ENCODE measurements at places on chromosomes 4 and X.

GRCh38 chr4:3388471-3389232, 53.1 kb upstream of the HGFAC start:
- DNase-seq: no peak

DNA sequence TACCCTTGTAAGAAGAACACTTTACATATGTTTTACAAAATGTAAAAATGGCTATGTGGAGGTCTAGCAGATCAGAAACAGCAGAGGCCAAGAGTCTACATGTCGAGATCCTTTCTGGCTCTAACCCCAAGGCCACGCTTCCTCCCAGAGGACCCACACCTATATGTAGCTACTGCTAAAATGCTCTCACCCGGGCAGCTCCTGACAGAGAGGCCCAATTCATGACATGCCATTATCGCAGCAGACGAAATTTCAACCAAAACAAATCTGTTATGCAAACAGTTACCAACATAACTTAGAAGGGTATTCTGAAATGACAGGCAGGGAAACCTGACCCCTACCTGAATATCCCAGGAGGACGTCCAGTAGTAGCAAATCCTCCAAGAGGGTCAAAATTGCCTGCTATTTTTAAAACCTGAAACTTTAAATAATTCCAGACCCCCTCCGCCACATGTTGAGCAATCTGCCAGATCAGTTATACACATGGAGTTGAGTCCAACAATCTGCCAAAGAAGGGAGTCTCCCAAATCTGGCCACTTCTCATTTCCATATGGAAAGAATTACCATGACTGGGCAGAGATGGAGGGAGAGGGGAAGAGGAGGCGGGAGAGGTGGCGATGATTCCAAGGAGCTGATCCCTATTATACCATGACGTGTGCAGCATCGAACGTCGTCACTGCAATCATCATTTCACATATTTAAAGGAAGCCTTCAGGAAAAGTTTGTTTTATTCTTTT, 192.9 kb upstream of the TBL1X start:
- no peak for DNase-seq

DNA sequence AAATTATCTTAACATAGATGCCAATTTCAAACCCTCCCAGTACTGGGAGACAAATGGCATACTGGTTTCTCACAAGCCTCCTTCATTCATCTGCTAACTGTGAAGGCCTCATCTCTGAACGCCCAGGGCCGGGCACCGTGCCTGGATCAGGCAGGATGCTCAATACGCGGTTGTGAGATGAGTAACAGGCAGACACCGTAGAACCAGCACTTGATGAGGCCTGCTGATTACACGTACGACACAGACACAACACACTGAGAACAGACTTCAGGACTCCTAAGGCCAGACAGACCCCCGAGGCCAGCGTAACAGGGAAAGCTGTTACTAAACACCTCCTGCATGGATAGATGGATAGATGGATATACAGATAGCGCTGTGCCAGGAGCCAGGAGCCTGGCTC, 154.6 kb downstream of the AFAP1 start:
- no peak for DNase-seq

- no peak for DNase-seq
Measured at GRCh38 chrX:17601441-17602200, 135.7 kb upstream of the SCML1 start.

- DNase-seq: peak; percentile 21
Measured at GRCh38 chr4:77047037-77047436, 28.8 kb downstream of the CCNI start.

GRCh38 chrX:2697306-2697705, 6.2 kb downstream of the CD99 start:
- no peak for DNase-seq

DNA sequence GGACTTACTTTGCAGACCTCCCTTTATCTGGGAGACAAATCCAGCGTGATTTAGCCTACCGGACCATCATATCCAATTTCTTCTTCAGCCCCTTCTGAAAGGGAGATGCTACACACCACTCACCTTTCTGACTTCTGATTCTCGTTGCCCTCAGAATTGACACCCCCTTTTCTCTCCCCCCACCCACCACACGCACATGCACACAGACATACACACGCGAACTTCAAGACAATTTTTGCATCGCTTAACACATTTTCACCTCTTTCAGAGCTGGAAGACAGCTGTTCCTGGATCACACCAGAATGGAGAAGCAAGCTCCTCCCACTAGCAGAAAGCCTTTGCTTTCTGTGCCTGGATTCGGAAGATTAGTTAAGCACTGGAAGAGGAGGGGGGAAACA, 1.0 kb upstream of the SNCA start:
- DNase-seq: no peak

GRCh38 chr4:40482985-40483647, 146.5 kb downstream of the RBM47 start:
- no peak for DNase-seq

DNA sequence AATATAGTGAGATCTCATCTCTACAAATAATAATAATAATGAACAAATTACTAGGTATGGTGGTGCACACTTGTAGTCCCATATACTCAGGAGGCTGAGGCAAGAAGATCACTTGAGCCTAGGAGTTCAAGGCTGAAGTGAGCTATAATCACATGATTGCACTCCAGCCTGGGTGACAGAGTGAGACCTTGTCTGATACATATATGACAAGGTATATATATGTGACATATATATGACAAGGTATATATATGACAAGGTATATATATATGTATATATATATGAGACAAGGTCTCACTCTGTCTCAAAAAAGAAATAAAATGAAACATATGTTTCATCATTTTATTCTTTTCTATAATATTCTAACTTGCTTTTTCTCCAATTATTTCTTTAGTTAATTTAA, 278.1 kb upstream of the TET2 start:
- DNase-seq: no peak

DNA sequence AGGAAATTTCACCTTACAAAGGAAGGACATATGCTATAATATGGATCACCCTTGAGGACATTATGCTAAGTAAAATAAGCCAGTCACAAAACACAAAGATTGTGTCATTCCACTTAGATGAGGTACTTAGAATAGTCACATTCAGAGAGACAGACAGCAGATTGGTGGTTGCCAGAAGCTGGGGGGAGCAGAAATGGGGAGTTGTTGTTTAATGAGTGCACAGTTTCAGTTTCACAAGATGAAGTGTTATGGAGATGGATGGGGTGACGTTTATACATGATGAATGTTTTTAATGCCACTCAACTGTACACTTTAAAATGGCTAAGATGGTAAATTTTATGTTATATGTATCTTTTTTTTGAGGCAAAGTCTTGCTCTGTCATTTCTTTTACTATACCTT, 14.8 kb upstream of the SPON2 start:
- peak; percentile 69 for DNase-seq

DNA sequence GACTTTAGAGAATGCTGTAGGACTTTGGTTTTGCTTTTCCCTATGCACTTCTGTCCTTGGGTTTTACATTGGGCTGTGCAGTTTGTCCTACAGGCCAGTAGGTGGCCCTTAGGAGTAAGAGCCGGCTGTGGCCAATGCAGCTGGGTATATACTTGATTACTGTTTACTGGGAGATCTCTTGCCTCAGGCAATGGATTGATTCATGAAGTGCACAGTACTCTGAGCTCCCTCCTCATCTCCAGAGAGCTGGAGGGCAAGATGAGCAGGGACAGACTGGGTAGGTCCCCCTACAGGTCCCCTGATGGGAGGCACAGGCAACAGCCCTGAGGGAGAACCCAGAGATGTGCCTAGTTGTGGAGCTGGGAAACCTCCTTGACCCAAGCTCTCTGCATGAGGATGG, 103.8 kb upstream of the QRFPR start:
- DNase-seq: peak; percentile 28

DNA sequence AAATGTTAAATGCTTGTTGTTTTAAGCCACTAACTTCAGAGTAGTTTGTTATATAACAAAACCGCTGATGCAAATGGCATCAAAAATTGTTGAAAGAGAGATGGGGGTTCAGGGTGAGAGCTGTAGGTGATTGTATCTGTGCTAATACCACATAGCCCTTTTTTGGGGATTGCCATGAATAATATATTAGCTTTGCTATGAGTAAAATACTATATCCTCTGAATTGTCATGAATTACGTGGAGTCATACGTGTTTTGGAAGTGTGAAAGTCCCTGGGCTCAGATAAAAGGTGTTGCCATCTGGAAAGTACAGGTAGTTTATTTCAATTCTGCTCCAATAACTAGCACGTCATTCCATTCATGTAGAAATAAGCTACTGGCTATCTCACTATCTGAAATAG, 30.6 kb downstream of the DYNLT3 start:
- DNase-seq: no peak

DNA sequence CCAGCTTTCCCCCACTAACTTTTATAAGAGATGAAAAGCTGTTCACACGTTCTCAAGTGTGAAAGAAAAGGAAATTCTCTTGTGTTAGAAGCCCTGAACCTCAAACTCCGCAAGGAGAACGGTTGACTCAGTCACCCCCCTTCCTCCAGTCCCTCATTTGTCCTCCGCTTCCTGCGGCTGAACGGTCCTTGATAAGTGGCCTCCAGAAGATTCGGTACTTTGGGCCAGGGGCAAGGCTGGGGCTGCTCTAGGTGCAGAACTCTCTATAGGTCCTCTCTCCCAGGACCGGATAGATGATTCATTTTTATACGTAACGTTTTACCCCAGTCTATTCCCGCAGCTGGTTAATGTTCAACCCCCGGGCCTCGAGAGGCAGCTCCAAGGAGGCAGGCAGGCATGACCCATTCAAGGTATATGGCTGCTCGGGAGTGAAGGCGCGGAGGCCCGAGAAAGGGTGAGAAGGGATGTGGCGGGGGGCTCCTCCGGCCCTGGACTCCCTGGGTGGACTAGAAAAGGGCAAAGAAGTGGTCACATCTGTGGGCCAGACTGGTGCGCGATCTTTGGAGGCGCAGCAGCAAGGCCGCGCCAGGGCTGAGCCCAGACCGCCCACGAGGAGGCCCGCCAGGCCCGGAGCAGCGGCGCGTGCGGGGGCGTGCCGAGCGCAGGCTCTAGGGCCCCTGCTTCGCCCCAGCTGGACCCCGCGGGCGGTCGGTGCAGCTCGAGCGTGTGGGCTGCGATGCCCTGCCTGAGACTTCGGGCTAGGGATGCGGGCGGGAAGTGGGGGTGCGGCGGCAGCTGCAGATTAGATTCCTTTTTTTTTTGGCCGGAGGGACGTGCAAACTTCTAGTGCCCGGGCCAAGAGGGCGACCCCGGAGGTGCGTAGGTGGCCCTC, 11.7 kb downstream of the PITX2 start:
- DNase-seq: no peak

GRCh38 chr4:77127215-77127614, 29.8 kb upstream of the CCNG2 start:
- no peak for DNase-seq

DNA sequence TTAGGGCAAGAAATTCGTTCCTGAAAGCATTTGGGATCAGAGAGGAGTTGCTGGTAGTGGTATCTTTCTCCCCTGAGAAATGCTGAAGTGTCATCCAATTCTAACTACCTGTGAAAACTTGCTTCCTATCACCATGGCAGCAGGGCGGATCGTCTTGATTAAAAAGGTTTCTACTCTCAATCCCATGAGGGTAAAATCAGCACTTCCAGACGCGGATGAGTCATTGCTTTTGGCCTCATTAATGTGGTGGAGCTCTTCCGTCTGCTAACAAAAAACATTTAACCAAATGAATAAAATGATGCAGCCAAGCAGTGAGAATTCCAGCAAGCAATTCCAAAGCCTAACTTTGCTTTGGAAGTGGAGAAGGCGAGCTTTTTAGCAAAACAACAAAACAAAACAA, 325.6 kb downstream of the CAMK2D start:
- no peak for DNase-seq

DNA sequence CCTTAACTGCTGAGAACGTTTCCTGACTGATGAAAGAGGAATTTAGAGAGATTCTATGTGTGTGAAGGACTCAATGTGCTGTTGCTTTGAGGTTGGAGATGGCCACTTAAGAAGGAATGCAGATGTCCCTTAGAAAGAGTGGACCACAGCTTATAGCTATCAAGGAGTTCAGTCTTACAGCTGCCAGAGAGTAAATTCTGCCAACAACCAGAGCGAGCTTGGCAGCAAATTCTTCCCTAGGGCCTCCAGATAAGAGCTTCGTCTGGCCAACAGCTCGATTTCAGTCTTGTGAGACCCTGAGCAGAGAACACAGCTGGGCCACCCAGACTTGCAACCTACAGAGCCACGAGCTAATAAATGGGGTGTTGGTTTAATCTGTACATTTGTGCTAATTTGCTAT, 21.8 kb downstream of the MID1 start:
- DNase-seq: no peak

- no peak for DNase-seq
Measured at GRCh38 chr4:27042411-27042810, 181.8 kb downstream of the STIM2 start.

DNA sequence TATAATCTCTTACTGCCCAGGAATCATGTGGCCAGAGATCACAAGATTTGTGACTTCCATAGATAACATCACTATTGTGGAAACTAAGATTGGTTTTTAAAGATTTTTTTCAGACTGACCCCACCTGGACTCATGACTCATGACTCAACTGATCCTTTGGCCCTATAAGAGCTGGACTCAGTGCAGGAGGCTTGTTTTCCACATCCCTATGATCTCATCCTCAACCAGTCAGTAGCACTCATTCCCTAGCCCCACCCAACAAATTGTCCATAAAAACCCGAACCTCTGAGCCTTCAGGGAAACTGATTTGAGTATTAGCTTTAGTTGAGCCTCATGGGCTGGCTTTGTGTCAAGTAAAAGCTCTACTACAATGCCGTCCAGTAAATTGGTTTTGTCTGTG, 7.9 kb upstream of the NOCT start:
- DNase-seq: no peak

- no peak for DNase-seq
Measured at GRCh38 chr4:153075836-153076518, 128.3 kb upstream of the TRIM2 start.

GRCh38 chr4:152363086-152363485, 172.8 kb downstream of the FBXW7 start:
- DNase-seq: no peak

DNA sequence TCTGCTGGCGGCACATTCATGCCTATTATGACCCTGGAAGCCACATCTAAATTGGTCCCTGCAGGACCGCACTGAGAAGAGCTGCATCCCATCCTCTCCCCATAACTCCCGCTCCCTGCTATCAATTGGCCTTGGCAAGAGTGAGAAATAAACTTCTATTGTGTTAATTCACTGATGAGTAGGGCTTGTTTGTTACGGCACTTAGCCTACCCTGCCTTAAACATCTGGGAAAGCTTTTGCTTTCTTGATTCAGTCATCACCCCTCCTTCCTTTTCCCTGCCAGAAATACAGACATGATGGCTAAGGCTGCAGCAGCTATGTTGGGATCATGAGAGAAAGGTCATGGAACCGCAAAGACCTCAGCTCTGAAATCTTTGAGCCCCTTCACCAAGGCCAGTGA, 36.5 kb downstream of the SUPT20HL2 start:
- DNase-seq: no peak

GRCh38 chr4:117422297-117422696, 336.9 kb upstream of the TRAM1L1 start:
- DNase-seq: no peak

- DNase-seq: no peak
Measured at GRCh38 chr4:170391066-170391740, 301.4 kb upstream of the AADAT start.

DNA sequence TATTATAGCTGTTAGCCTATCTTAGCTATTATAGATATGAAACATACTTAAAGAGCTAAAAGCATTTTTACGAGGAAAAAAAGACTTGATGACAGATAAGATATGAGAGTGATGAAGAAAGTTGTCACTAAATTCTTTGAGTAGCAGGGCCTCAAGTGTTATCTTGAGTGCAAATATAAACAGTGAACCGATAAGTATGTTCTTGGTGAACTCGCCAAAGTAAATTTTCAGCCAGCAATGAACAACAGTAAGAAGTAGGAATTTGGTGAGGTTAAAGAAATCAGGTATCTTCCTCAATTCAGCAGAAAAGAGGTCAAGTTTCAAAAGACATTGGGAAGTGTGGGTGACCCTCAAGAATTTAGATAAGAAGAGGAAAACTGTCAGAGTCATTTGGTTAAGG, 471.8 kb upstream of the FTHL17 start:
- no peak for DNase-seq

Measured in CD4-positive, alpha-beta T cell treated with Interleukin-21 for 1 hour (primary cell).